Frontal cortex (tissue), 4 donors: ENCODE measurements at places on chromosomes 4 and X. TPM values are rescaled to one million over a fixed set of nuclear protein-coding genes. Genes with fewer than 3 reads are reported as not detected.

DNA sequence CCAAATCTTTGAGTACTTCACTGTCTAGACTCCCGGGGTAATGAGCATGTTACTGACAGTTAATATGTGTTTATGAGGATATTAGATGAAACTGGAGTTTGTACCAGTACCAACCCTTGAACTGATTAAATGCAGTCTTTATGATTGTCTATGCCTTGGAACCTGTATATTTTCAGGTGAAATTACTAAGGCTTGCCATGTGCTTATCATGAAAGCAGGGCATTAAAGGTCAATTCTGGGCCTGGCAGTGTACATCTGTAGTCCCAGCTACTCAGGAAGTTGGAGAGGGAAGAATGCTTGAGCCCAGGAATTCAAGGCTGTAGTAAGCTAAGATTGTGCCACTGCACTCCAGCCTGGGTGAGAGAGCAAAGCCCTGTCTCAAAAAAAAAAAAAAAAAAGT lies 27.6 kb downstream of the PHEX start:
- no peak for DNase-seq

FGG gene
- not detected for total RNA-seq

- DNase-seq, result no peak
Observed at GRCh38 chrX:136142592-136142991, 4.7 kb upstream of the FHL1 start.

- no peak for DNase-seq
Observed at GRCh38 chr4:7335344-7336066, 99.2 kb downstream of the PSAPL1 start.

DNA sequence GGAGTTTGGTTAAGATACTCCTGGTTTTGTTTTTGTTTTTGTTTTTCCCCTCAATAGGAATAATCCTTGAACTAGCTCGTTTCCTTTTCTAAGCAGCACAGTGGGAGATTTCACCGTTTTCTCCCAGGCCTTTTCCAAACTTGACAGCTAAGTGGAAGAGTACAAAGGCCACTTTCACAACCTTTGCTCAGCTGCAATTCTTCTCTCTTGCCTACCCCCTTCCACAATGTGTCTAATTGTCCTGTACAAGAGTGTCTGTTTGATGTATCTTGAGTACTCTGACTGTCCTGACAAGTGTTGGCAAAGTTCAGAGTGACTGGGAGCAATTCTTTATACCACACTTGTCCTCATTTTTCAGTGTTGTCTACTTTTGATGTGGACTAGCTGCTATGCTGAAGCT lies 674.3 kb upstream of the AMOT start:
- no peak for DNase-seq

CT47B1 gene
- not detected for total RNA-seq

GRCh38 chr4:152936446-152937335 lies 568 bp downstream of the FHDC1 start:
- DNase-seq, result peak; percentile 53

GRCh38 chrX:17039826-17040225 lies 93.4 kb downstream of the REPS2 start:
- no peak for DNase-seq

DNA sequence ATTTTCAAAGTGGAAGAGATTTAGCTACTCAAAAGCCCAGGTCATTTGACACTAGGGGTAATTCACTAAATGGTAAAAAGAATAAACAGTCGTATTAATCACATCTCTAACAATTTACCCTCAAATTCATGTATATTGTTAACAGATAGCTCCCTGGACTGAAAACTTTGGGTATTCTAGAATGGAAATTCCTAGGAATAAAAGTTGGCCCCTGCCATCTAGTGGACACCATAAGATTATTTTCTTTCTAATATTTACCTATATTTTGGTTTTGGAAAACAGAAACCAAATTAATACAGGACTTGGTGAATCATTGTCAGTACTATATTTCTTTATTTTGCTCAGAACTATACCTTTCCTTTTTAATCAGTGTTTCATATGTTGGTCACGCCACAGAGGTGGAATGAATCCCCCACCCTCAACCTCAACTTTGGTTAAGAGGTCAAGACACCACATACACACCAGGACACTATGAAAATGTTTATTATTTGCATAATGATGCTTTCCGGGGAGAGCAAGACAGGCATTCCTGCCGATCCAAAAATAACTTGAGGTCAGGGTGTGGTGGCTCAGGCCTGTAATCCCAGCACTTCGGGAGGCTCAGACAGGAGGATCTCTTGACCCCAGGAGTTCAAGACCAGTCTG lies 96.2 kb upstream of the APOOL start:
- no peak for DNase-seq

GRCh38 chrX:73850124-73851013 lies 287.4 kb downstream of the CHIC1 start:
- DNase-seq, result no peak

GRCh38 chr4:139817657-139818452 lies 152.2 kb downstream of the MGST2 start:
- no peak for DNase-seq

DNA sequence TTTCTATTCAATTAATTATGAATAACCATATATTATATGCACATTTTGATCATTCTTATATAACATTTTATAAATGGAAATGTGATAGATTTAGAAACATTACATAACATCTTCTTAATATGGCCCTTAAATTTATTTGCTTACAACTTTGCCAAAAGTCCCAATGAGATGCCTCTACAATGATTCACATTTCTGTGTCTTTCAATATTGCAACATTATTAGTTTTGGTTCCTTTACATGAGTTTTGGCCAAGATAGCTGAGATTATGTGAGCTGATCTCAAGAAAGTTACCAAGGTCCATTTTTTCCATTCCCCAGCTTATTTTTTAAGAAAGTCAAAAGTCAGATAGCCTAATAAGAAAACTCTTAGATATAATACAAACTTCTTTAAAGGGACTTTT lies 361.2 kb downstream of the PCDH7 start:
- no peak for DNase-seq

DNA sequence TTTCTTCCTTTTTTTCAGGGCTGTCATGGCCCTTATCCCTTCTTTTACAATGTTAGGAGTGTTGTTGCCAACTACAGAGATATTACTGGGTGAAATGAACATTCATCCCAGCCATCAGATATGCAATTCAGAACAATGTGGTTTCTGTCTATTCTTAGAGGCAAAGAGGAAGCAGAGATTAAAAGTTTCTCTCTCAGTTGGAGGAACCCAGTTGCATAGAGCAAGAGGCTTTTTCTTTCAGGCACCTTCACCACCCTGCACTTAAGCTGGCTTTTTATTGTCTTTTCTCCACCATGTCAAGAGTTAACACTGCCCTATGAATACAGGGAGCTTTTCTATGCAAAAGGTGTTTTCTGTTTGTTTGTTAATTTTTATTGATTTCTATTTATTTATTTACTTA lies 1559.6 kb upstream of the IGFBP7 start:
- DNase-seq, result no peak

DNA sequence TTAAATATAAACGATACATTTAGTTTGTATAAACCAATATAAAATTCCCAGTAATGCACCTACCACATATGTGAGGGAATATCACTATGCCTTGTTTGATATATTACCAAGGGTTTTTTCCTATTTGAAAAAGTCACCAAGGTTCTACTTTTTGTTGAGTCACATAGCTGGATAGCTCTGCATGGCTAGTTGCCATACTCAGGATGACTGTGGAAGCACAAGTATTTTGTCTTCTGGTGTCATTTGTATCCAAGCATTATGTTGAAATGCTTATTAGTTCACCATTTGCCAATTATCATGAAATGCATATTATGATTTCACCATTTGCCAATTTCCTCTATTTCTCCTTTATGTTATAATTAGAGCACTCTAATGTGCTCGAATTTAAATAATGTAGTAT lies 162.7 kb upstream of the TTC29 start:
- DNase-seq, result no peak

DNA sequence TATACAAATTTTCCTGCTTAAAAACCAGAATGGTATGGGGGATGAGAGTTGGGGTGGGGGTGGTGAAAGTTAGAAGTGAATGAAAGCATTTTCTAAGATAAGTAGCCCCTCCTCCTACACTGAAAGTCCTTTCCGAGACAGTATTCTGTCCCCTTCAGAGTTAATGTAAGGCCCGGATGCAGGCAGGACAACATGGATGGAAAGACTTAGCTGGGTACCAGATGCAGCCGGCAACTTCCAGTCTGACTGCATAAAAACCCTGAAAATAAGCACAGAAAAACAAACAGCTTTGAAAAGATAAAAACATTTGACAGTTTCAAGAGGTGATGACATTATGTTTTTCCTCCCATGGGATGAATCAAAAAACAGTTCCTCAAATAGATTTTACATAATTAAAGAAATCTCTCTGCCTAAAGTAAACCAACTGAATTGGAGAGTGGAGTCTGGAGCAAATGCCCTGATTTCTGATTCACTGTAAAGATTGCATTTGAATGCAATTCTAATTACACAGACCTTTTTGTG lies 196.3 kb downstream of the GPAT3 start:
- no peak for DNase-seq

DNA sequence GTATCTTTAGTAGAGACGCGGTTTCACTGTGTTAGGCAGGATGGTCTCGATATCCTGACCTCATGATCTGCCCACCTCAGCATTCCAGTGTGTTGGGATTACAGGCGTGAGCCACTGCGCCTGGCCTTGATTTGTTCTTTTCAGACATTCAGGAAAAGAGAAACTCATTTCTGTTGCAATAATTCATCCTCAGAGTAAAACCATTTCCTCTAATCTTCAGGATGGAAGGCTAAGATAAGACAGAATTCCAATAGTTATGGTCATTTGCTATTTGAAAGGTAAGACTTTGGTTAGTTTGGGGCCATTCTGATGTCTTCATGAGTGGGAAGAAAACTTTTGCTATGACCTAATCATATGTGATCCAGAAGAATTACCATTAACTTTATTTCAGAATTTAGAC lies 83.0 kb downstream of the LRP2BP start:
- no peak for DNase-seq

KLKB1 gene
- total RNA-seq, result 0.82 TPM

GRCh38 chrX:55484948-55485347 lies 4.7 kb downstream of the USP51 start:
- no peak for DNase-seq

DNA sequence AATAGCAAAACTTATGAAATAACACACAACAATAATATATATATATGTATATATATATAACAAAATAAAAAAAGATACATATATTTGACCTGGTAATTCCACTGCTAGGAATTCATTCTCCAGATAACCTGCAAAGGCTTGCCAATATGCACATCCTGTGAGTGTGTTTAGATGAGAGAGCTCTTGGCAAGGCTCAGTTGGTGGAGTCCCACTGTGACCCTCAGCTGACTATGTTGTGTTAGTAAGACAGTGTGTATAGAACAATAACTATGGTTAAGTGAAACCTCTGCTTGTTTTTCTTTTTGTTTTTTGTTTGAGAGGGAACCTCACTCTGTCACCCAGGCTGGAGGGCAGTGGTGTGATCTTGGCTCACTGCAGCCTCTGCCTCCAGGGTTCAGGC lies 39.5 kb upstream of the RBMX start:
- no peak for DNase-seq

GRCh38 chr4:35966566-35966965 lies 277.7 kb downstream of the ARAP2 start:
- DNase-seq, result no peak

GSX2 gene
- total RNA-seq, result 3.3 TPM

DNA sequence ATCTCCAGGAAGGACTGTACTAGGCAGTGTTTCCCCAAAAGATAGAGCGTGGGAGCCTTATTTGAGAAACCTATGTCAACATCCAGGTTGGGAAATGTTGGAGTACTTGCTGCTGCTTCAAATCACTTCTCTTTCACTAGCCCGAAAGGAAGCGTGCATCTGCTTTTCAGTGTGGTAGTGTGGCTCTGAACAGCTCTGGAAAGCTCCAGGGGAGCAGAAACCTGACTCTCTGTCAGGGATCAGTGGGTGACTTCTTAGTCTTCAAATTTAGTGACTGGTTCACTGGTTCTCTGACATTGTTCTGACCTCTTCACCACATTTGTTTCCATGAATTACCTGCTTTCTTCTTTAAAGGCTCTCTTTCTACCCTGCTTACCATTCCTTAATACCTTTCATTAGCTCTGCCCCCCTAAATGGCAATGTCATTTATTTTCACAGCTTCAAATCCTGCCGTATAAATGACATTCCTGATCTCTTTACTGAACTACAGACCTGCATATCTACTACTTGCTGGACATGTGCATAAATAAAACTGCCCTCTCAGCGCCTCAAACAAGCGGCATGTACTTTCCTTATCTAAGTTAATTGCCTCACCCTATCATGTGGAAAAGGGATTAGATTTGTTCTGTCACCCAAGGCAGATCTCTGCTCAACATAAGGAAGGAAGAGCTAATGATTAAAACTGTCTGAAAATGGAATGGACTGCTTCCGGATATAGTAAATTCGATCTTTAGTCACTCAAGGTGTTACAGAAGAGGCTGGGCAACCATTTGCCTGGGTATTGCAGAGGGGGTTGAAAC lies 37.0 kb downstream of the DLG3 start:
- no peak for DNase-seq
